ENCODE measurements at places on chromosomes 1 and 21.

DNA sequence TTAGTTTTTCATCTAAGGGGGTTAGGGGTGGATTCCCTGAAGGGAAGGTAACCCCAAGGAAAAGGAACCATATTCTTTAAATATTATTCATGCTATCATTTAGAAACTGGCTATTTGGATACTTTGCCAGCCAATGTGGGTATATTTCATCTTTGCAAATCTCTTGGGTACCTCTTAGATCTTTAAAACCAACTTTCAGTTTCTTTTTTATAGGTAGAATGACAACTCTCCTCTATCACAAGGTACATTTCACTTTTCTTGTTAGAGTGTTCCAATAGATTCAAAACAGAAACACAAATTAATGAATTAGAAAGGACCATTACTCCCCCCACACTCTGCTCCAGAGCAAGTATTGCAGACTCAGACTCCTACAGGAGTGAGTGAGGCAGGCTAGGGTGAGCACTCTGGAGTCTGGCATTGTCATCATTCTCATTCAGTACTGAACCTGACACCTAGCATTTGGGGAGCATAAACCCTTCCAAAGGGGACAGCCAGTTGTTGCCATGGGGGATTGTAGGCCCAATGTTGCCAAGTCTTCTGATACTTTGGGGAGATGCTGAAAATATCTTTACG is 43.0 kb downstream of the MACO1 start:
- DNase-seq = no peak

- DNase-seq = no peak
These were observed 56.3 kb downstream of the VPS26C start for GRCh38 chr21:37210799-37211198.

GRCh38 chr1:19708567-19709110 is 44.0 kb downstream of the HTR6 start:
- no peak for DNase-seq

- DNase-seq = no peak
These were observed 16.1 kb upstream of the KCNA3 start for GRCh38 chr1:110690709-110691365.

- DNase-seq = no peak
These were observed 94.7 kb downstream of the ATP1B1 start for GRCh38 chr1:169201084-169201619.

DNA sequence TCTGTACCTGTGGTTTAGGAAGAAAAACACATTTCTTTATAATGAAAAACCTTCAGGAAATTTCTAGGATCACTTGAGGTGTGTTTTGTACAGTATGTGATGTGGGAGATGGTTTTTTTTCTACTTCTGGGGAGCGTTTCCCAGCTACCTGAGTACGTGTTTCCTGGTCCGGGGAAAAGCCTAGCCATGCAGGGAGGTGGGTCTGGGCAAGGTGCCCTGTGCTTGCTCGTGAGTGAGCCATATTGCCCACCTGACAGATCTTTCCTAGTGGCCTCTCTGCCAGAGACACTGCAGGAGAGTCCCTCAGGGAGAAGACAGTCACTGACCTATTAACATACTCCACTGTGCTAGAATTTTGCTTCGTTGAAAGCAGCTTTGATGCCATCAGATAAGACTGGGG is 41.3 kb downstream of the TRPM2 start:
- DNase-seq = no peak

DNA sequence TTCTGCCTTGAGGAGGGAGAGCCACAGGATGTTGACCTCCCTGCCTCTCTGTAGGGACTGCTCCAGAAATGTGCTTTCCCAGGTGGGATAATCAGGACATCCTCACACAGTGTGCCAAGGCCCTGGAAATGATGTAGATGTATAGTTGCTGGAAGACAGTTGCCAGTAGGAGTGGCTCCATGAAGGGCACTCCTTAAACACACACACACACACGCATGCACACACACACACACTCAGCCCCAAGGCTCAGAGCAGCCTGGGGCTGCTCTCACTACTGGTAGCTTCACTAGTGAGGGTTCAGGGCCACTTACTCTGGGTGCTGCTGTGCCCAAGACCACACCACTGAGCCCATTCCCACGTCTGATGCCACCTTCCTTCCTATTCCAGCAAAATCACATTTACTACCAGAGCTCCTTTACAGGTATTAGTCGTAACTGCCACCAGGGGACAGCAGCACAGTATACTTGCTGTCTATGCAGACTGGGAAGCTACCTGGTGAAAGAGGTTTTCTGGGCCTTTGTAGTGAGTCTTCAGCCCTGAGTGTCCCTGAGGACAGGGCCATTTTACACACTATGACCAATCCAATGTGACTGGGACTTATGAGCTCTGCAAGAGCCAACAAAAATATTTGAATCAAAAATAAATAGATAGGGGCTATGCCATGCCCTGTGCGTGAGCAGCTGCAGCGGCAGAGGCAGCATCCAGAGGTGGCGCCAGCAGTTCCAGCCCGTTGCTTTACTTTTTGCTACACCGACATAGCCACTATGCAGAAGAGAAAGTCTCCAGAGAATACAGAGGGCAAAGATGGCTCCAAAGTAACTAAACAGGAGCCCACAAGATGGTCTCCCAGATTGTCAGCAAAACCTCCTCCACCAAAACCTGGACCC is 15.0 kb downstream of the CRNN start:
- DNase-seq = peak; percentile 42

GRCh38 chr21:42900446-42900845 is 7.3 kb downstream of the NDUFV3 start:
- no peak for DNase-seq

DNA sequence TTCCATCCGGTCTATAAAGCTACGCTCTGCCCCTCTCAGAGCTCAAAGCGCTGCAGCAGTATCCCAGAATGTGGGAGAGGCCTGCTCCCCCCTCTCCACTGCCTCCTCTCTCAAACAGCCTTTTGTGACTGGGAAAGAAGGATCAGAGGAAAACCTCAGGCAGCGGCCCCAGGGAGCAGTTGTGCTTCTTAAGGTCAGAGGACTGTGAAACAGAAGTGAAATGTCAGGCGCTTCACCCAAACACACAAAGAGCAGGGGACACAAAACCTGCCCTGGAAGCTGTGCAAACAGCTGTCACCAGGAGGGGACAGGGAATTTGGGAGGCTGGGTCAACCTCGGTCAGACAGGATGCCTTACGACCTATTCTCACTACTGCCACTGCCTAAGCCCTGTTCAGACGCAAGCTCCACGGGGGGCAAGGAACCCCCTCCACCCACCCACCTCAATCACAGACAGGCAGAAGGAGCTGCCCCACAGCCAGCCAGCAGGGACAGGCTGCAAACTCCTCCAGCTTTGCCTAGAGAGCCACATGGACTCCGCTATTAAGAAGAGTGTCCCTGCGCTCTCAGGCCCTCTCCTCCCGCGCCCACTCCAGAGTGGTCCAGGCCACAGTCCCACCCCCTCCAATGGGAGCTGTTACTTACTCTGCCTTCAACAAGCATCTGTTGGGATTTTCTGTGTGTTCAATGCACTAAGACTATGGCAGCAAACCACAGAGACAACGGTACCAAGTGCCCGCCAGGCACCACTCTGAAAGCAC is 14.6 kb downstream of the SSBP3 start:
- DNase-seq = no peak

DNA sequence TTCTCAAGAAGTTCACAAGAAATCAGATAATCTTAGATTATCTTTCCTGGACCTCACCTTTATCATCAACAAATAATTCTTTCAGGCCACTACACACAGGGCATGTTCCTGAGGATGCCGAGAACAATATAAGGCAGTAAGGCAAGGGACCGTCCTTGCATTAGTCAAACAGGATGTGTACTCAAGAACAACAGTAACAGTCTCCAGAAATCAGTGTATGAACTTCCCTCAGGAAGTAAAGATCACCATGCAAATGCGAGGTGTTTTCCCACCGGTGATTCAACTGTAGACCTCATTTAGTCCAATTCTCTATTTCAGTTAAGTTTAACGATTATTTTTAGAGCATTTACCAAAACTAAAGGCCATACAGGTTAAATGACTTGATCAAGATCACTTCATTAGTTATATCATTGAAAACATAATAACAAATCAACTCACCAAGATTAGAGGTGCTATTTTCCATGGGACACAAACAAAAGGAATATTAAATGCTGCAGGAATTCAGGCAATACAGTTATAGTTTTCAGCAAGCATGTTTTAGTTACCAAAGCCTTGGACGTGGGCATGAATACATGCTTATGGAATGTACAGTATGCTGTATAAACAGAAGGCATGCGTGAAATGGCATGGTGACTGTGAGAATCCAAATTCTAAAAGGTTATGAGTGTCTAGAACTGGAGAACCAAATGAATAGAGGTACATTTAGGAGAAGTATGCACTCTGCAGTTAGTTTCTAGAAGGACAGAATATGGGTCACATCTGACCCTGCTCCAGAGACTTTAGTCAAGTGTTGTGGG is 145.2 kb downstream of the TNR start:
- DNase-seq = no peak

- DNase-seq = no peak
These were observed 5.0 kb upstream of the CHML start for GRCh38 chr1:241645199-241645598.

All from SHP77 treated with DMSO at 0.1 percent for 48 hours (cell line).